Esophagus muscularis mucosa (tissue), 4 donors: ENCODE measurements at places on chromosomes 2 and 18. TPM values are rescaled to one million over a fixed set of nuclear protein-coding genes. Genes with fewer than 3 reads are reported as not detected.
A peak's percentile ranks its signal among the peaks of the same experiment; 100 is the strongest.

Gene CYS1
- total RNA-seq, result 16.9 TPM

GRCh38 chr2:18559531-18560030, 872 bp downstream of the RDH14 start:
- DNase-seq, result no peak

Gene NLRC4
- 0.78 TPM for total RNA-seq

GRCh38 chr2:121722479-121722878, 14.2 kb downstream of the NIFK start:
- DNase-seq, result no peak

DNA sequence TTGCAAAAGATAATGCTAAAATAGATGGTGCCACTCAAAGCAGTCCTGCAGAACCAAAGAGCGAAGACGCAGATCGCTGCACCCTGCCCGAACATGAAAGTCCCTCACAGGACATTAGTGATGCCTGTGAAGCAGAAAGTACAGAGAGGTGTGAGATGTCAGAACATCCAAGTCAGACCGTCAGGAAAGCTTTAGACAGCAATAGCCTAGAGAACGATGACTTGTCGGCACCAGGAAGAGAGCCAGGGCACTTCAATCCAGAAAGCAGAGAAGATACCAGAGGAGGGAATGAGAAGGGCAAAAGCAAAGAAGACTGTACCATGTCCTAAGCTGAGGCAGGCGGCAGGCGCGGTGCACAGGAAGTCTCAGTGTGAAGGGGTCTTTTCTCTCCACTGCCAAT, 34.8 kb upstream of the RBM44 start:
- DNase-seq, result no peak

GRCh38 chr2:20411361-20411894, 35.4 kb upstream of the RHOB start:
- peak; percentile 97 for DNase-seq

- DNase-seq, result no peak
These were observed 739.3 kb upstream of the LRRTM4 start for GRCh38 chr2:78261454-78261853.

DNA sequence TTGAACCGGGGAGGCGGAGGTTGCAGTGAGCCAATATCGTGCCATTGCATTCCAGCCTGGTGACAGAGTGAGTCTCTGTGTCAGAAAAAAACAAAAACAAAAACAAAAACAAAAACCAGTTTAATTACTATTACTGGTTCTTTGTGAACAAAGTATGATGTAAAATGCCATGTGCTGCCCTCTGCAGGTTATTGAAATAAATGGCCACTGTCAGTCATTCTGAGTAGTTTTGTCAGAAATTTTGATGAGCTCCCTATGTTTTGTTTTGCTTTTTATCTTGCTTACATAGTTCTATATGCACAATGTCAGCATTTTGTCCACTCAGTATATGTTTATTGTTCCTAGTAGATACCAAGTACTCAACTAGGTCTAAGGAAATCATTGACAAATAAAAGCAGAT, 423.6 kb upstream of the CHST9 start:
- DNase-seq, result no peak

Gene GALNT3
- 2.5 TPM for total RNA-seq

GRCh38 chr2:4635289-4635688, 931.9 kb downstream of the DCDC2C start:
- no peak for DNase-seq

GRCh38 chr2:141767691-141768090, 363.1 kb downstream of the LRP1B start:
- DNase-seq, result no peak

- peak; percentile 88 for DNase-seq
These were observed 115.1 kb downstream of the CAPN13 start for GRCh38 chr2:30691948-30692828.

Gene PDE11A
- not detected for total RNA-seq

DNA sequence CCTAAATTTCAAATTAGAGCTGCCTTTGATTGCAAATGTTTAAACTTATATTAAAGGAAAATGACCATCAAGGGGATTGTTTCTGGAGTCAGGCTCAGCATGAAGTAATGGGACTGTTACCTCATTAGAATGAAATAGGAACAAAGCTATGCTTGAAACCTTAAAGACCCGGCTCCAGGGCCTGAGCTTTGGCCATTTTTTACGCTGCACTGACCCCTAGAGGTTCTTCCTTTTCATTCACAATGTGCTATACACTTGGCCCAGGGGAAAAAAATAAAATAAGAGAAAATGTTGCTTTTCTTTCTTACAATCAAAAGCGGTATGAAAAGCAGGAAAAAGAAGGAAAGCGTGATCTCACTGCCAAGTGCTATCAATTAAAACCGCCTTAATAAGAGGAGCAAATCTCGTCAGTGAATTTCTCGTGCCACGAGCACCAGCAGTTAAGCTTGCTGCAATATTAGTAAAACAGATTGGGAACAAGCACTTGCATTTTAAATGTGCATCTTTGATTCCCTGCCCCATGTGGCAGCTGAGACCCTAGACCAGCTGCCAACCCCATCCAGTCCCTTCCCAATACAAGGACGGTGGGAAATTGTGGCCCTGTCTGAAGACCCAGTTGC, 96.6 kb downstream of the MBD2 start:
- DNase-seq, result no peak

GRCh38 chr2:38509314-38509946, 93.3 kb downstream of the HNRNPLL start:
- DNase-seq, result no peak

DNA sequence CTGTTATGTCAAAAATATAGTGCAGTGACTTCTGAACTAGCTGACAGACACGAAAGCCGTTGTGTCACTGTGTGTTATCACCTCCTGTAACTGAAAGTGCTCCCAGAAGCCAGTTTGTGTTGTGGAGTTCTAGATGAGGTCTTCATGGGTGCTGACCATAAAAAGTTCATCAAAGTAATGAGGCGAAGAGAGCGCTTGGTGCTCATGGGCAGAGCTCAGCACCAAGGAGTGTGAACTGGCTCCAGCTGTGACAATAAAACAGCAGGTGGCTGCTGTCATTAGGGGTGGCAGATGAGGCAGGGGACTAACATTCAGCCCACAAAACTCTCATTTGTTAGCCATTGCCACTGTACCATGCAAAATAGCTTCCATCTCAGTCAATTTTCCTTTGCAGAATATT, 151.1 kb downstream of the ZNF407 start:
- no peak for DNase-seq

Gene GTF3C2
- 31.6 TPM for total RNA-seq

GRCh38 chr2:128493880-128494279, 175.2 kb upstream of the HS6ST1 start:
- no peak for DNase-seq

- DNase-seq, result no peak
These were observed 295.1 kb upstream of the RAB12 start for GRCh38 chr18:8314124-8314523.

- no peak for DNase-seq
These were observed 176.8 kb downstream of the ZEB2 start for GRCh38 chr2:144343145-144343544.

DNA sequence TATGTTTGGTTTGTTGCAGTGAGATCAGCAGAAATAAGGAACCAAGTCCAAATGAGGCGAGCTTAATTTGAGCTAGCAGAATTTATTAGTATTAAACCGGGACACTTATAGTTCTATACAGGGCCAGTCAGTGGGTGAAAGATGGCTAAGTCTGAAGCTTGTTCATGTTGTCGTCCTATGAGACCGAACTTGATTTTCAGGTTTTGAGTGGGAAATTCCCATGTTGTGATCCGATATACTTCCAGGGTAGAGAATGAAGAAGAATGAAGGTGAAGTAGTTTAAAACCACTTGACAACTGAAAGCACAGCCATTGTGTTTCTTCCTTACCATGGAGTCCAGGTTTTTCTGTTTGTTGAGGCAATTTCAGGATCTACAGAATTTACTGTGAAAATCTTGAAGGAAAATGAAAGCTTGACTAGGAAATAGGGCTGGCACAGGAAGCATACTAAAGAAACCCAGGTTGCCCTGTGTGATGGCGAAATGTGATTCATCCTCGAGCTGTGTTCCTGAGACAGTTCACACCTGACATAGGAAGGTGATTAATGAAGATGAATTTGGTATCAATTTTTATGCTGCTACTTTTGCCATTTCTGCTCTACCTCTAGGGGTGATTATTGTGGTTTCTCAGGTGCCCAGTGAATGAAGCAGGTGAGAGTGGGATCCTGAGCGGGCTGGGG, 37.6 kb upstream of the MGAT5 start:
- DNase-seq, result no peak

GRCh38 chr2:233326500-233326899, 18.9 kb downstream of the SAG start:
- no peak for DNase-seq

GRCh38 chr2:203376173-203376572, 48.0 kb downstream of the ABI2 start:
- no peak for DNase-seq

DNA sequence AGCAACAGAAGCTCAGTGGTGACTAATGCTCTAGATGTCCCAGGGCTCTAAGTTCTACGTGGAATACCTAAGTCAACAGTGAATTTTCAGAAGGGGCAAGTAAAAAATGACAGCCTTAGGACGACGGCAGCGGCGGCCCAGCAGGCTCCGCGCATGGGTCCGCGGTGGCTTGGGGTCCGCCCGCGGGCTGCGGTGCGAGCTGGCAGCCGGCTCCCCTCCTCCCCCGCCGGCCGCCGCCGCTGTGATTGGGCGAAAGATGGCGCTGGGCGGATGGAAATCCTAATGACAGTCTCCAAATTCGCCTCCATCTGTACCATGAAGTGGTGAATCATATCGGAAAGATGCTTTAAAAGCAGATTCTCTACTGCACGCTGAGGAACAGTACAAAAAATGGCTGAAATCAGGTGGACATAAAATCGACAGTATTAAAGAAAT, 74.7 kb downstream of the HNRNPLL start:
- DNase-seq, result no peak

DNA sequence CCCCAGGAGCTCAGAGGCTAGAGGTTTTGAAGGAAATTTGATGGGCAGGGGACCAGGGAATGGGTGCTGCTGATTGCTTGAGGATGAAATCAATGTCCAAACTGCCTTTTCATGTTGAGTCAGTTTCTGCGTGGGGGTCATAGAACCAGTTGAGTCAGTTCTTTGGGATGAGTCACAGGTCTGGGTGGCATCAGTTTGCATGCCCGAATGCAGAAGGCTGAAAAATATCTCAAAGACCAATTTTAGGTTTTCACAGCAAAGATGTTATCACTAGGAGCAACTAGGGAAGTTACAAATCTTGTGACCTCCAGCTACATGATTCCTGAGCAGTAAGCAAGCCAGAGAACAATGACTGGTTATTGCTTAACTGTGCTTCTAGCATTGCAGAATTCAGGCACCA, 1135.1 kb upstream of the CRIM1 start:
- DNase-seq, result no peak

DNA sequence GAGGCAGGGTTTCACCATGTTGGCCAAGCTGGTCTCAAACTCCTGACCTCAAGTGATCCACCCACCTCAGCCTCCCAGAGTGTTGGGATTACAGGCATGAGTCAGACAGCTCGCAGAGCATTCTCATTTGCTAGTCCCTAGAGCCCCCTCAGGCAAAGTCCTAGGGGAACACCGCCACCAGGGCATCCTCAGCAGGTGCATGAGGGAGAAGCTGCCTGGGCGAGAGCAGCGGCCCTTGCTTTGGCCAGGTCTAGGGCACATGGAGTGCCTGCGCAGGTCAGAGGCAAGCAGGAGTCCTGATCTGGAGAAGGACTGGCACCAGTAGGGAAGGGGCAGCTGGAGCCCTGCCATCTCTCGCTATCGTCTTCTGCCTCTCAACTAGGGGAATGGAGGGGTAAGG, 32.4 kb downstream of the NGEF start:
- no peak for DNase-seq

- no peak for DNase-seq
These were observed 13.0 kb downstream of the YWHAQ start for GRCh38 chr2:9617749-9618148.

GRCh38 chr18:45826084-45826483, 609 bp downstream of the SIGLEC15 start:
- peak; percentile 62 for DNase-seq

DNA sequence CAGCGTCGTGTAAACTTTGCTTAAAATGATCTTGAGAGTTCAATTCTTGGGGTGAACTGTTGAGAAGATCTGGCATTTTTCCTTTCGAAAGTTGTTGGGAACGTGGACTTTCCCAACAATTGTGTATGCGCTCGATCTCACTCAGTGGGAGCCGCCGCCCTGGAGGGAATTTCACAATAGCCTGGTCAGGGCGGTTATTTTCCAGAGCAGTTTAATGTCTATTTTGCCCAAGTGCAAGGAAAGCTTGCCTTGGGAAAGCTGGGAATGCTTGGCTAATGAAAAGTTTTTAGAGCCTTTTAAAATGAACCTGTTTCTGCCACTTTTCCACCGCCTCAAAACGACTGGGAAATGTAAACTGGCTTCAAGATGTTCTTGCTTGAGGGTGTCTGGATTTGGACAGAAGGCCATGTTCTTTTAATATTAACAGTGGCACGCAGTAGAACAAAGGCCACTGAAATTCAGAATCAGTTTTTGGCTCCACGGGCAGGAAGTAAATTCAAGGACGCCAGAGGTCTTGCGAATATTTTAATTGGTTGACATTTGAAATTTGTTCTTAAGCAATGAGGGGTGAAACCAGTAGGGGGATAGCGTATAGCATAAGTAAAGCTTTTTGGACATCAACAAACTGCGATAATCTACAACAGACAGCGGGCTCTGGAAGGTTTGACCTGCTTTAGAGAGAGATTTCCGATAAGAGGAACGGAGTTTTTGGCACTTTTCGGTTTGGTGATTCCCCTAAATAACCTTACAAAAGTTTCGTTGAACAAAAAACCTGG, 1.2 kb downstream of the CFLAR start:
- peak; percentile 95 for DNase-seq

- no peak for DNase-seq
These were observed 69.9 kb downstream of the CHRNA1 start for GRCh38 chr2:174694196-174694878.

Gene ONECUT2
- total RNA-seq, result not detected

Gene APLF
- 11.3 TPM for total RNA-seq

DNA sequence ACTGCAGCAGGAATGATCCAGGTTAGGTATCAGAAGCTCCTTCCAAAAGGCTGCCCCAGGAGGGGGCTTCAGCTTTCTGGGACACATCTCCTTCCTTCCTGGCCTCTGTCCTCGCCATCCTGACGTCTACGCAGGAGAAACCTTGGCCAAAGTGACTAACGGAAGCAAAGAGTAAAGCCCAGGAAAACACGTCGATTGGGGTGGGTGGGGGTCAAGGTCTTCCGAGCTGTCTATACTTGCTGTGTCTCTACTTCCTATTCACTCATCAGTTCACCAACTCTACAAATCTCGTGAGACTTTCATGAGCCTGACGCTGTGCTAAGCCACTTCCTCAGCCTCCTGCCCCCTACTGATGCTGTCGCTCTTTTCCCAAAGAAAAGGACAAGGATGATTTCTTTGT, 212.6 kb downstream of the TNS1 start:
- peak; percentile 80 for DNase-seq

DNA sequence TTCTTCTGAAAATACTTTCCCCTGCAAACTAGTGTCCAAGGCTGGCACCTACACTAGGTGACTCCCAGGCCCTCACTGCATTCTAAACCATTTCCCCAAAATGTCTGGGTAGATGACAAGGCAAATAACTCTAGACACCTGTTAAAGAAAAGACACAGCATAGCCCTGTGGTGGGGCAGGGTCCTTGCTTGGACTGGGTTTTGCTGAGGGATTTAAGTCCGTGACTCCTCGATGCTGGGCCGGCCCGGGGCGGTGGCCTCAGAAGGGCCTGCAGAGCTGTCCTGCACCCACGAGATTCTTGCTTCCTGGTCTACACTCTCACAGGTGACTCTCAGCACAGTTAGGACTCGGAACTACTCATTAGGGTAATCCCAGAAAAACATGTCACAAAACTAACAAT, 55.2 kb downstream of the MBP start:
- DNase-seq, result no peak
